NCI-H2171 treated with DMSO at 0.1 percent for 48 hours (cell line): ENCODE measurements at places on chromosomes 16 and 17.

DNA sequence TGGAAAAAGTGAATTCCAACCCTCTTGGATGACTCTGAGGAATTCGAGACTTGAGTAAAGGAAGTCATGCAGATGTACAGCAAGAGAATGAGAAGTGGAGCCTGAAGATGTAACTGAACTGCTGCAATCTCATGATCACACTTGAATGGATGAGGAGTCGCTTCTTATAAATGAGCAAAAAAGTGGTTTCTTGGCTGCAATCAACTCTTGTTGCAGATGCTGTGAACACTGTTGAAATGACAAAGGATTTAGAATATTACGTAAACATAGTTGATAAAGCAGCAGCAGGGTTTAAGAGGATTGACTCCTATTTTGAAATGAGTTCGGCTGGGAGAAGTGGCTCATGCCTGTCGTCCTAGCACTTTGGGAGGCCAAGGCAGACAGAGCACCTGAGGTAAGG, 25.5 kb downstream of the ASPA start:
- DNase-seq: no peak

DNA sequence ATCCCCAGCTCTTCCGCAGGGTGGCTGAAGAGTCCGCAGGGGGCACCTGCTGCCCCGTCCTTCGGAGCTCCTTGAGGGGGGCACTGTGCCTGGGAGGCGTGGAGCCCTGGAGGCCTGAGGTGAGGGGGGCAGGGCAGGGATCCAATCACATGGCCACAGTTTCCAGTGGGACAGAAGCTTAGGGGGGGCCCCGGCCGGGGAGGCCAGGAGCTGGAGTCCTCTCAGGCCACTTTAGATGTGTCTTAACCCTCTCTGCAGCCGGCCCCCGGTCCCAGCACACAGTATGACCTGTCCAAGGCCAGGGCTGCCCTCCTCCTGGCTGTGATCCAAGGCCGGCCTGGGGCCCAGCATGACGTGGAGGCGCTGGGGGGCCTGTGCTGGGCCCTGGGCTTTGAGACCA, 10.8 kb downstream of the ZNF213 start:
- DNase-seq: no peak

DNA sequence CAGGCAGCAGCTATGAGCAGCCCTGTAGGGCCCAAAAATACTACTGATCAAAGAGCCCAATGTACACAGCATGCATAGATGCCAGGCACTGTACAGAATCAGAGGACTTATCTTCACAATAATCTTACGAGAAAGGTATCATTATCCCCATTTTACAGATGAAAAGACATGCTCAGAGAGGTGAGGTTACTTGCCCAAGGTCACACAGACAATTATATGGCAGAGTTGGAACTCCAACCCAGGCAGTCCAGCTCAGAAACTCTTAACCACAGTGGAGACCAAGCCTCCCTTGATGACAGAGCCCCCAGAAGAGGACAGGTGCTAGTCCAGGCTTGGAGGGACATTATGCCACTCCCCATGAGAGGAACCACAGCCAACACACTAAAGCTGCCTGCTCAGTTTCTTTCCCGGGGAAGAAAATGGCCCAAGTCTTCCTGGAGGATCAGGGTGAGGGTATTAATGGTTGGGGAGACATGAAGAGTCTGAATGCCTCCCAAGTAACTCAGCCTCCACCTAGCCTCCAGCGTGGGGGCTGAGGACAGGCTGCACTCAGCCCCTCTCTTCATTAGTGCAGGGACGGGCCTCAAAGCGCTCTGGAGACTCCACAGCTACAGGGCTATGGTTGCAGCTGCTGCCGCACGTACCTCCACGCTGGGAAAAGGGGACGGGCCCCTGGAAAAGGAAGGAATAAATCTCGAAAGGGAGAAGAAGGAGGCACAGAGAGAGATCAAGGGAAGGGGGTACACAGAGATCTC, 826 bp downstream of the UNC119 start:
- DNase-seq: no peak

- DNase-seq: no peak
Measured at GRCh38 chr16:88435437-88436355, 17.4 kb upstream of the ZFPM1 start.

DNA sequence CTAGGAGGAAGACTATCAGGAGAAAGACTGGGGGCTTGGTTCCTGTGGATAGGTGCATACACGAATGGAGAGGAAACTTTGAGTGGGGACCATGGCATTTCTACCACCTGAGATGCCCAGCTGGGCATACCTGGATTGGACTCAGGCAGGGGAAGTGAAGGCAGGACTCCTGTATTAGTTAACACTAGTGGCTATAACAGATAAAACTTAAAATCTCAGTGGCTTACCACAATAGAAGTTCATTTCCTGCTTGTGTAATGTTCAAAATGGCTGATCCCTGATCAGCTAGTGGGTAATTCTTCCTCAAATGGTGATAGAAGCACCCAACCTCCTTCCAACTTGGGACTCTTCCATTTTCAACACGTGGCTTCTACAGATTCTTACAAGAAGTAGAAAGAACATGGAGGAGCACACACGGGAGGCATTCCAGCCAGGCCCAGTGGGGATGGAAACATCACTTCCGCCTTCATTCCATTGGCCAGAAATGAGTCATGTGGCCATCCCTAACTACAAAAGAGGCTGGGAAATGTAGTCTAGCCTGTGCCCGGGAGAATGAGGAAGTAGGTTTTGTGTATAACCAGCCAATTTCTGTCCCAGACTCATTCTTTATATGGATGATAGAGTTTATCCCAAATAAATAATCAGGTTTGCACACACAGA, 112.1 kb downstream of the UTP18 start:
- peak; percentile 90 for DNase-seq

DNA sequence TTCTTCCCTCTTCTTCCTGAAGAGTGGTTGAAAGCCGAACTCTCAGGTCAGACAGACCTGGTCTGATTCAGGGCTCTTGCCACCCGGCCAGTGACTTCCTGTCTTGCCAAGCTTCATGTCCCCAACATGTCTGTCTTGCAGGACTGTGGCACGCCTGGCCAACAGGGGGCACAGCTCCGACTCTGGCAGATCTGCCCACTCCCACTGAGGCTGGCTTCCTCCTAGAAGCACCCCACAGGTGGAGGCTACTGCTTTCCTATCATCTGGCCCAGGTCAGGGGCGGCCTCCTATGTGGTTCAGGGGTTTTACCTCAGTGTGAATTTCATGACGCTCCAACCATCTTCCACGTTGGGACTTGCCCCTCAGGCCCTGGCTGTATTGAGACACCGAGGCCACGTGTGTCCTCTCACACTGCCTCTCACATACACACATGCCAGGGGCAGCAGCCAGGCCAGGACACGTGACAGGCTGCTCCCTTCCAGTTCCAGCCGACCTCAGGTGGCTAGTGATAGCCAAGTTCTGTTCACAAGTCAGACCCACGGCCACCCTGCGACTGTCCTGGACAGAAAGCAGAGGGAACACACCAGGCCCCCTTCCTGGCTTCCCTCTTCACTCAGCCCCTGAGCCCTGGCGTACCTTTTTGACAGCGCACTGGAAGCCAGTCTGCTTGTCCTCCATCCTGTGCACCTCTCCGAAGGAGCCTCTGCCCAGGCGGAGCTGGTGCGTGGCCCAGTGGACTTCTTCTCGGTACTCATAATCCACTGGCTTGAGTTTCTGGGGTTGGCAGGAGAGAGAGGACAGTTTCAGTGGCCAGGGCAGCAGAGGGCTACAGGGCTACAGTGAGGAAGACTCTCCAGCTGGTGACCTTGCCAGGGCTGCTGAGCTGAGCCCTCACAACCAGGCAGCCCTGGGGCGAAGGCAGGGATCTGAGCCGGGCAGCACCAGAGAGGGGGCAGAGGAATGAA, 22.6 kb upstream of the SPATA32 start:
- DNase-seq: no peak

DNA sequence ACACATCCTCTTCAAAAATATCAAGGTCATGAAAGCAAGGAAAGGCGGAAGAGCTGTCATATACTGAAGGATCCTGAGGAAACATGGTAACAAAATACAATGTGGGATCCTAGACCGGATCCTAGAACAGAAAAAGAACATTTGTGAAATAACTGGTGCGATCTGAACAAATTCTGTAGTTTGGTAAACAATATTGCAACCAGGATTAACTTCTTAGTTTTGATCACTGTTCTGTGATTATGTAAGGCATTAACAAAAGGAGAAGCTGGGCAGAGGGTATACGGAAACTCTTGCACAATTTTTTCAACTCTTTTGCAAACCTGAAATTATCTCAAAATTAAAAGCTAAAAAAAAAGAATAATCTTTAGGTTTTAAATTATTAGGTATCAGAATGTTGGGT, 109.7 kb downstream of the TRIM37 start:
- no peak for DNase-seq
